ENCODE measurements at places on chromosomes 2 and 18. TPM values are rescaled to one million over a fixed set of nuclear protein-coding genes. Genes with fewer than 3 reads are reported as not detected.
A peak's percentile ranks its signal among the peaks of the same experiment; 100 is the strongest.

DNA sequence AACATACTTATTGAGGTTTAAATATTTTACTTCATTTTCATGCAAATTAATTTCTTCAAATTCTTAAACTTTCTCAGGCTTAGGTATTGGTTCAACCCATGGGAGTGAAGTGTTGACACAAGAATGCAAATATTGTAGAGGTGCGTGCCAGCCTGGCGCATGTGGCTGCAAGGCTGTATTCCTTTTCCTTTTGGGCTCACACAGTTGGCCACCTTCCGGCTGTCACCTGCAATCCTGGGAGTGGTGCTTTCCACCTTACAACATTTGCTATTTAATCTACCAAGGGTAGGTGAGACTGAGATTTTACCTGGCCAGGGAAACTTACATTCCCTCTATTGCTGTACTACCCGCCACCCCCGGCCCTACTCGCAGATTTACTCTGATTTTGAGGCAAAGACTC is 141.1 kb downstream of the DCC start:
- DNase-seq, result no peak

- DNase-seq, result no peak
Observed at GRCh38 chr18:43279015-43279744, 1.9 kb upstream of the SYT4 start.

GRCh38 chr2:111208639-111209038 is 87.9 kb downstream of the BCL2L11 start:
- DNase-seq, result no peak

DNA sequence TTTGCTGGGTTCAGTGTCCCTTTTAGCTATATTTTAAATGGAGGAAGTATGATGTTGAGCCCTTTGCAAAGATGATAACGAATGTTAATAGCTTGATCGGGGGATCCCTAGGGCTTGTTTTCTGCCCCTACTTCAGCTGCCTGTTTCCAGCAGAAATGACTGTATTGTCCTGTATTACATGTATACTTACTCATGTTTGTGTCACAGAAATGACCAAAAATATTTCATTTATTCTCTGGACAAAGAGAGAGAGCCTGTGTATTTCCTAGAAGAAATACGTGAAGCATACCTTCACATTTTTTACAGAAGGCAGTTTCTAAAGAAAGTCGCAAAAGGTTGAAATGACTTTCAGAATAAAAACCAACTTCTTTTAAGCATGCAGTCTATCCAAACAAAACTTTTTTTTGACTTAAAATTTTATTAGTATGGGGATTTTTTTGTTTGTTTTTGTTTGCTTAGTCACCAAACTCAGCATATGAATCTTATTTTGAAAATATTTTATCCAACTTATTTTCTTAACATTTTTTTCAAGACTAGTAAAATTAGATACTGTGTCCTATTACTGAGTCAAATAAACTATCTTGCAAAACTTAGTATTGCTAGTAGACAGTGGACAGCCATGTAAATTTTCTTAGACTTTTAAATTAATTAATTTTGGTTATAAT is 68.9 kb downstream of the PTRHD1 start:
- peak; percentile 16 for DNase-seq

Gene DLGAP1
- total RNA-seq, result not detected

DNA sequence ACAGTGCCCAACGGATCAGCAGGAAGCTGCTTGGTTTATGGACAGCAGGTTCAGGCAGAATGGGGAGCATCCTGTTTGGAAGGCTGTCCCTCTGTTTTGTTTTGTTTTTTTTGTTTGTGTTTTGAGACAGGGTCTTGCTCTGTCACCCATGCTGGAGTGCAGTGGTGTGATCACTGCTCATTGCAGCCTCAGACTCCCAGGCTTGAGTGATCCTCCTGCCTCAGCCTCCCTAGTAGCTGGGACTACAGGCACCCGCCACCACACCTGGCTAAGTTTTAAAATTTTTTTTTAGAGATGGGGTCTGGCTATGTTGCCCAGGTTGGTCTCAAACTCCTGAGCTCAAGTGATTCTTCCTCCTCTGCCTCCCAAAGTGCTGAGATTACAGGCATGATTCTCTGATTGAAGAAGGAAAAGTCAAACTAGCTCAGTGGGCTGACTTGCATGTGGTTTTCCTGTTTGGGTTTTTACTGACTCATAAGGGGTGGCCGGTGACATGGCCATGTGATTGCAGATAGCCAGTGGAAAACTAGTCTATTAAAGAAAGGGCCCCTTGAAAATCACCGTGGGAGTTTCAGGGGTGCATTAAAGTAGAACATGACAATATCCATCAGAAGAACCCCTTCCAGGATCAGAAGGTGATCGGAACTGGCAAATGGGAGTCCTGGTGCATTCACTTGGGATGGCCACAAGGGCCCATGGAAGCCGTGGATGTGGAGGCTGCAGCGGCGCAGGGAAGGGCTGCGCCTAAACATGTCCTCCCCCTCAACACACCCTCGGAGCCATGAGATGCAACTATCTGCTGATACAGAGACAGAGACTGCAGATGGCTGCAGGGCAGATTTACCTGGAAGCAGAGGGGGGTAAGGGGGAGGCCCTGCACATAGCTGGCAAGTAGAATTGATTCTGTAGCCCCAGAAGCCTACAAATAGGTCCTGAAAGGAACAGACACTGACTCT is 26.5 kb downstream of the AQP12B start:
- DNase-seq, result peak; percentile 11
